Globus pallidus (tissue), 1 donor: ENCODE measurements at places on chromosomes 2 and 18.
A peak's percentile ranks its signal among the peaks of the same experiment; 100 is the strongest.

DNA sequence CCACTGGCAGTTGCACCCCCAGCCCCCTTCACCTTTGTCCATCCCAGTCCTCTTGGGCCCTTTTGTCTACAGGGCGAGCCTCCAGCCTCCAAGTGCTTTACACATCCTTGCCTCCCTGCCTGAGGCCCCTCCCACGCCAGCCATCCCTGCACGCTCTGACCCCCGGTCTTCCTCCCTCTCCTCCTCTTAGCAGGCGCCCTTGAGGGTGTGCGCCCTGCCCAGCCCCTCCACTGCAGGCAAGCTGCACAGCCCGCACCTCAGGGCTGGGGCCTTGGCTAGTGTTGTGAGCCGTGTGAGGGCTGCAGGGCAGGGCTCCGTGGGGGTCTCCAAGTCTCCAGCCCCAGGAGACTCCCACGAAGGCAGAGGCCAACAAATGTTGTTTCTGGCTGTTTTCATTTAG, 6.9 kb downstream of the BOK start:
- no peak for DNase-seq

DNA sequence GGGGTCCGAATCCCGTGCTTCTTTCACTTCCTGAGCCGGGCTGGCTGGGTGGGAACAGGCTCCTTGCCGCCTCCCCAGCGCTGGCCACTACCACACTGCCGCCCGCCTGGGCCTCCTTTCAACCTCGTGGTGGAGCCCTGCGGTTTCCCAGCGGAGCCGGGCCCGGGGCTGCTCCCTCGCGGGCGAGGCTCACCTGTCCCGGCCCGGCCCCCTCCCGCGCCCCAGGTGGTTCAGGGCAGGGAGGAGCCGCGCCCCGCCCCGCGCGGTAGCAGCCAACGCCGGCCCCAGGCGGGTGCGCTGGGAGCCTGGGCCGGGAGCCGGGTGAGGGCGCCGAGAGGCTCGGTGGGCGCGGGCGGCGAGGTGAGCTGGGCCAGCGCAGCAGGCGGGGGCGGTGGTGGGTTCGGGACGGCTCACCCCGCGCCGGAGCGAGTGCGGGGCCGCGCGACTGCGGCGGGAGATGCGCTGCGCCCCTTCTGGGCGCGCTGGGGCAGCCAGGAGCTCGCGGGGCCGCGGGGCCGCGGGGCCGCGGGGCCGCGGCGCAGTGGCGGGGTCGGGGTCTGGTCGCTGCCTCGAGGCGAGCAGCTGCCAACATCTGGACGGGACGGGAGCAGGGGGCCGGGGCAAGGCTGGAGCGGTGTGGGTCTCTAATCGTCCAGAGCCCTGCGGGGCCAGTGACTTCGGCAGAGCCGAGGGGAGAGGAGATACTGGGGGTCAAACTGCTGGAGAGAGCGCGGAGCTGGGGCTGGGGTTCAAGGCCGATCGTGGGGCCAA, at the start of gene LYPD6B:
LYPD6B (plus strand) TSS at position 258 of the 771 bp plus-strand sequence. CDS start 92,250 bp downstream, outside the sequence.
- no peak for DNase-seq

- peak; percentile 91 for DNase-seq
Observed at GRCh38 chr2:127701193-127701650, at the start of gene SFT2D3. SFT2D3 (plus strand) TSS chr2:127701497; CDS start chr2:127701529, 32 bp downstream.

- no peak for DNase-seq
Observed at GRCh38 chr2:119821266-119821665, 61.5 kb downstream of the PTPN4 start.
